ENCODE measurements at places on chromosomes 3 and 15.

DNA sequence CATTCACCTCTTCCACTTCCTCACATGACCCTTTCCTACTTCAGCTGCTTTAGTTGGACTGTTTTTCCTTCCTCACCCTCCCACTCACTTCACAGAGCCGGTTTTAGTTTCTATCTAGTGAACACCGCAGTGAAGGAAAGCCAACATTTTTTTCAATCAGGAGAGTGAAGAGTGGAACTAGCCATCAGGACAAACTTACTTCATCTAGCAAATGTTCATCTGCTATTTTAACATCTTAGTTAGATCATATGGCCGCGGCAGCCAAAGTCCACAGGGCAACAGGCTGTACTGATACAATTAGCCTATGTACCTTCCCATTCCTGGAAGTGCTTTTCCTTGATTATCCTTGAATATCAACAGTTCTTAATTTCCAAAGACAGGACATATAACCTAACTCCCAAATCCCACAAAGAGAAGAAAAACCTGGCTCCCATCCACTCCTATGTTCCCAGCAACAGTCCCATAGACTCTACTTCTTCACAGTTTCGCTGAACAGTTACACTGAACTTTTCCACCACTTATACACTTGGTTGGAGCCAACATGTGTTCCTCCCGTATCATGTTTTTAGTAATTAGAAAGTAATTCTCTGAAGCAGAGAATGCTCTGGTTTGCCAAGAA is 456.2 kb upstream of the THBS1 start:
- no peak for DNase-seq

DNA sequence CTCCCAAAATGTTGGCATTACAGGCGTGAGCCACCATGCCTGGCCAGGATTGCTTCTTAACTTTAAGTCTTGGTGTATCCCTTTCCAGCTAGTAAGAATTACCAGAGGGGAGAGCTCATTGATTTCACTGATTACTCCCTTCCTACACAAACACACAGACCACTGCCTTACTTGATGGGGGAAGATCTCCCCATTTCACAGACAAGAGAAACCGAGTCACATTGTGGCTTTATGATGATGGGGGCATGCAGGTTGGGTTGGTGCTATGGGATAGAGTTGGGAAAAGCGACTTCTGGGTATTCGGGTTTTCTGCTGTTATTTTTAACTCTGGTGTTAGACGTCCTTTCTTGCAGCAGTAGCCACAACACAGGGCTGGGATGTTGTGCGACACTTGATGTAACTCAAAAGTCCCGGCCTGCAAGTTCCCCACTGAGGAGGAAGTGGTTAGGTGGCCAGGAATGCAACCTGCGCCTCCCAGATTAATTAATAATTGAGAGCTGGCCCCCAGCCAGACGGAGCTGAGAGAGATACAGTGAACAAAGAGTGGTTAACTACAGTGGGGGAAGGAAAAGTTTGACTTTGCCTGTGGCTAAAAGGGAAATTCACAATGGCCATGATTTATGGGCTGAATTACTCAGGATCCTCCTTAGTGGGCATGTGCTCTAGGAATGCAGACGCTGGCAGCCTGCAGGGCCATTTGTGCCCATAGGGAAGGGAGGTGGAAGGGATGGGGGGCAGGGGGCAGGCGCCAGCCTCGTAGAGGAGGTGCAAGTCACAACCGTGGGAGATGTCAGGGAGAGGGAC is 63.6 kb downstream of the SMAD6 start:
- DNase-seq = no peak

DNA sequence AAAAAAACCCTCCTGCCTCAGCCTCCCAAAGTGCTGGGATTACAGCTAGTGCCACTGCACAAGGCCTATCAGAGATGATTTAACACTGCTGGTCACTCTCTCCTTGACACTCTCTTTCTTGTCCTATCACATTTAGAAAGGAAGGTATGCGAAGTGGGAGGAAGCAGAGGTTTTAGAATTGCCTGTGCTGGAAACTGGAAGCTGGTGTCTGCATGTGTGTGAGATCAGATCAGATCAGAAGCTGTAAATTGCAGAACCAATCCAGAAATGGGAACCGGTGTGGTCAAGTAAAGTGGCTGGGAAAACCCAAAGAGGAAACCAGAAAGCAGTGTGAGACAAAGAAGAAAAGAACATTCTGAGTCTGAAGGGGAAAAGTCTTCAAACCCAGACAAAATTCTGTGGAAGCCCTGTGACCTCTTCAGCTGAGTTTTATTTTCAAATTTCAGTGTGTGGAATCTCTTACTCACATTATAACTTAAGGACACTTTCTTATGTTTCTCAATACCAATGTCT is 2.8 kb downstream of the EFHB start:
- no peak for DNase-seq

- no peak for DNase-seq
Measured at GRCh38 chr3:194253270-194253669, 97.9 kb downstream of the CPN2 start.

DNA sequence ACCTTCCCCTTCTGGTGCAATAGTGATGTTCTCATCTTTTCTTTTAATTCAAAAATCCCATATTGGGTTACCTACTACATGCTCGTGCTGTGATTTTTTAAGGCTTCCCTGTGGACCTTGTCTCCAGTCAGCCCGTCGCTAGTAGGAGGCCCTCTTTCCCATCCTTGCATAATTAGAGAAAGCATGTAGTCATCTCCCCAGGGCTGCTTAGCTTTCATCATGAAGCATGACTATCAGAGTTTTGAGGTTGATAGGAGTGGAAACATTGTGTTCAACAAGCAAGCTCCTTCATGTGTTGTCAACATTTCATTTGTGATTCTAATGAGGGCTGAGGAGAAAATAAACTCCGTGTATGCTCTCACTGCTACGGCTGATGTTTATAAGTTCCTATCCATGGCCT is 8.7 kb upstream of the LRTM1 start:
- DNase-seq = peak; percentile 12

DNA sequence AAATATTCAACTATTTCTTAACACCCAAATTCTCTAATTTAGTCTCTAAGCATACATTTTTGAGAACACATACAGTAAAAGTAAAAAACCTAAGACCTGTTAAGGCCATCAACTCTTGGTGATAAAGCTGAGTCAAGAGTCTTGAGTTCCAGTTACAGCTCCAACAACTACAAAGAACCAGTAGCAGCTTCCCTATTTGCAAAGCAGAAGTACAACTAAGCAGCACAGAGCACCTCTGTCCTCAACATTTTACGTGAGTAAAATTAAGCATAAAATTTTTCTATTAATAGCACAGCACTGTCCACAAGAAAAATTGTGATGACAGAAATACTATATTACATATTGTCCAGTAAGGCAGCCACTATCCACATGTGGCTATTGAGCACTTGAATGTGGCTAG is 4.4 kb downstream of the PCOLCE2 start:
- DNase-seq = no peak

- DNase-seq = no peak
Measured at GRCh38 chr3:15327941-15328340, 4.4 kb downstream of the SH3BP5 start.

GRCh38 chr3:167740961-167741587 is 5.6 kb downstream of the SERPINI1 start:
- peak; percentile 18 for DNase-seq

DNA sequence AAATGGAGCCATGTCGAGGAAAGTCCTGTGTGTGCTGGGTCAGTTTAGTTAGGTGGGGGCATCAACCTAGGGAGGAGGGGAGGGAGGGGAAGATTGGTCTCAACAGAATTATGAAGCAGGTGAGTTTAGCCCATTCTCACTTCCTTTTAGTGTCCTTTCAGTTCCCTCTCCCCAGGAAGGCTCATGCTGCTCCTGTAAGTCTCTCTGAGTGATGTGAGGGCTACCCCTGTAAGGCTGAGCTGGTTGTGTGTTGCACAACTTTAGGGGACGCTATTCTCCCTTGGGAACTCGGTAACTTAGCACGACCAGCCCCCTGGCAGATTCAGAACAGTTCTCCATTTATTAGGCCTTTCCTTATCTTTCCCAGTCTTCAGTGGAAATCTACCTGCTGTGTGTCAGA is 21.2 kb downstream of the IL5RA start:
- no peak for DNase-seq

DNA sequence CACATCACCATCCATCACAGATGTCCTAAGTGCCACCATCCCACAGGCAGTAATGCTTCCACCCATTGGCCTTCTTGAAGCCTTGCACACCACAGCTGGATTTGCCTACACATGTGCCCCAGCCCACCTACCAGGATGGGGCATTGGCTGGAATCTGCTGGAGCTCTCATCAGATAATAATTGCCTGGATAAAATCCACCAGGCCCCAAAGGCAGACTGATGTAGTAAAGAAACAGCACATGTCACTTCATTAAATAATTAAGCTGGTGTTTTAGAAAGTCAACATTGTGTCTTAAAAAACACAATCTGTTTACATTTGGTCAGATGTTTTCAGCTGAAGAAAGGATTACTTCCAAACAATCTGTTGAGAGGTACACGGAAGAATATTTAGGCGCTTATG is 229.5 kb downstream of the ATP8B4 start:
- no peak for DNase-seq

- no peak for DNase-seq
Measured at GRCh38 chr3:146783446-146783845, 178.3 kb upstream of the PLSCR5 start.

DNA sequence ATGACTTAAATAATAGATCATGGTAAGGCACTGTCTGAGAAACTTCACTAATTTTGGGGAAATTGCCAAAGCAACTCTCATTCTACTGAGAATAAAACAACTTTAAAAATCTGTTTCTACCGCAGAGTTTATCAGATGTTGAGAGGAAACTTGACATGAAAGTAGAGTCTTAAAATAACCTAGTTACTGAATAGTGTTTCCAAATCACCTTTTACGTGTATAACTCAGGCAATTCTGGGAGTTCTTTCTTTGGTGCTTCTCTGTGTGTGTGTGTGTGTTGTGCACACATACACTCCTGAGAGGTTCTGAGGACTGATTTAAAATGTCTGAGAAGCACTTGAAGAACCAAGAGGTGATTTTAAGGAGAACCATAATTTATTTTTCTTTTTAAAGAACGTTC is 236.6 kb downstream of the SV2B start:
- no peak for DNase-seq

DNA sequence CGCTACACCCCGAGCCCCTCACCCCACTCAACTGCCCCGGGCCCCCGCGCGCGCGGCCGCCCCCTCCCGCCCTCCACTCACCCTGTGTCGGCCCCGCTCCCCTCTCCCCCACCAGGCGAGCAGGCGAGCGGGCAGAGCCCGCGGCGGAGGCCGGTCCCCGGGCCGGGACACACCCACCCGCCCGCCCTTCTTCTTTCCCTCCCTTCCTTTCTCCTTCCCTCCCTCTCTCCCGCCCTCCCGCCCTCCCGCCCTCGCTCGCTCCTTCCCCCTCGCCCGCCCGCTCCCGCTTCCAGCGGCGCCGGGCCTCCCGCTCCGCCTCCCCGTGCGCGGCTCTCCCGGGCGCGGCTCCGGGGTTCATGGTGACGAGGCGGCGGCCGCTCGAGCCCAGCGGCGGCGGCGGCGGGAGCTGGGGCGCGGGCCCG is at the start of gene CTDSPL:
CTDSPL (plus strand) TSS at position 261 of the 422 bp plus-strand sequence. CDS start 320 bp downstream, outside the sequence.
- DNase-seq = no peak

- DNase-seq = no peak
Measured at GRCh38 chr15:88878720-88879184, 16.6 kb downstream of the HAPLN3 start.

DNA sequence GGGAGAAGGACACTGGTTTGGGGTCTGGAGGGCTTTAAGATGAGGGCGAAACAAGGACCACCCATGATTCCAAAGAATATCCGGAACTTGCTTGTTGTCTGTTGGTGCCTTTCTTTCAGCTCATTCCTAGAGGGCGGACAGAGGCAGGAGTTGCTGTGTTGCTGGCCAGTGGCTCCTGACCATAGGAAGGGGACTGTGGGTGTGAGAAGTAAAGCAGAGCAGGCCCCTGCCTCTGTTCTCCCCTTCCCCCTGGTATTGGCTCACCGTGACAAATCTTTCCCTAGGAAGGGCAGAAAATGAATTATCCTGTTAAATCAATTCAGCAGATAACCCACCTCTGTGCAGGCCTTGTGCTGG is 89.1 kb downstream of the LIPC start:
- no peak for DNase-seq

GRCh38 chr3:21718161-21718765 is 32.7 kb downstream of the ZNF385D start:
- peak; percentile 65 for DNase-seq

DNA sequence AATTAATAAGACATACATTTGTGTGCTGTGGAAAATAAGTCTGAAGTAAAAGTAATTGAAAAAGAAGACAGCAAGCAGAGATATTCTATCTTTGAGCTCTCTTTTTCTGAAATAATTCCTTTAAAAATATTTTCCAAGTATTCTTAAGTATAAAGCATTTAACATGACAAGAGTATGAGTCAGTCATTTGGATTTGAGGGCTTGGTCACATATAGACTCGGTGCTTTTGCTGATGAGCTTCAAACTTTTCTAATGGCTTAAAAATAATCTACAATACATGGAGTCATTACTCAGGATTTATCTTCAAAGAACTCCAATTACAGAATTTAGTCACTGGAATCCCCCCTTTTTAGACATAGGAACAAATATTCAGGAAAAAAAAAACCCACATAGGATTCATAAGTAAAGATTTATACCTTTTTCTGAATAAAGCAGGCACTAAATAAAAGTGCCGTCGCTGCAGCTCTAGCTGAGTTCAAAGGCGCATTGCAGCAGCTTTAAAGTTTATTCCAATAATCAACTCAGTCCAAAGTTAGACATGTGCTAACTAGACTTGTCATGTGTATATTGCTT is 147.5 kb downstream of the CTNNB1 start:
- no peak for DNase-seq

GRCh38 chr15:51067510-51067909 is 27.2 kb downstream of the TNFAIP8L3 start:
- no peak for DNase-seq

- no peak for DNase-seq
Measured at GRCh38 chr15:53987480-53987879, 9.2 kb downstream of the UNC13C start.

GRCh38 chr3:67077656-67078055 is 79.5 kb downstream of the KBTBD8 start:
- peak; percentile 20 for DNase-seq

- DNase-seq = peak; percentile 38
Measured at GRCh38 chr3:45992821-45993221, 2.8 kb downstream of the FYCO1 start.

DNA sequence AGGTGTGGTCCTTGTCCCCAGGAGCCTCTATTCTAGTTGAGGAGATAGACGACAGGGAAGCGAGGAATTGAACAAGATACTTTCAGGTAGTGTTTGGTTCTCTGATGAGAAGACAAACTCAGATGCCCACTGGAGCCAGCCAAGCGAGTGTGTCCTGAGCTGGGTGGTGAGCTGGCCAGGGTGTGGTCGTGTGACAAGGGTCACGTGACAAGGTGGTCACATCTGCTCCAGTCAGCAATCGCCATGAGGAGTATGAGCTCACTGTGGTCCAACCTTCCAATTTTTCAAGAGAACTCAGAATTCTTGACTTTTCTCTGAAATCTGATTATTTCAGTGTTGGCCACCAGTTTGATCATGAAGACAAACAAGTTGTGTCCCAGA is 39.5 kb downstream of the SLC6A6 start:
- no peak for DNase-seq

- DNase-seq = no peak
Measured at GRCh38 chr15:69443032-69443611, 9.5 kb upstream of the RPLP1 start.

- DNase-seq = no peak
Measured at GRCh38 chr15:95590533-95591044, 739.9 kb upstream of the NR2F2 start.
